ENCODE measurements at places on chromosomes 2 and 18.

DNA sequence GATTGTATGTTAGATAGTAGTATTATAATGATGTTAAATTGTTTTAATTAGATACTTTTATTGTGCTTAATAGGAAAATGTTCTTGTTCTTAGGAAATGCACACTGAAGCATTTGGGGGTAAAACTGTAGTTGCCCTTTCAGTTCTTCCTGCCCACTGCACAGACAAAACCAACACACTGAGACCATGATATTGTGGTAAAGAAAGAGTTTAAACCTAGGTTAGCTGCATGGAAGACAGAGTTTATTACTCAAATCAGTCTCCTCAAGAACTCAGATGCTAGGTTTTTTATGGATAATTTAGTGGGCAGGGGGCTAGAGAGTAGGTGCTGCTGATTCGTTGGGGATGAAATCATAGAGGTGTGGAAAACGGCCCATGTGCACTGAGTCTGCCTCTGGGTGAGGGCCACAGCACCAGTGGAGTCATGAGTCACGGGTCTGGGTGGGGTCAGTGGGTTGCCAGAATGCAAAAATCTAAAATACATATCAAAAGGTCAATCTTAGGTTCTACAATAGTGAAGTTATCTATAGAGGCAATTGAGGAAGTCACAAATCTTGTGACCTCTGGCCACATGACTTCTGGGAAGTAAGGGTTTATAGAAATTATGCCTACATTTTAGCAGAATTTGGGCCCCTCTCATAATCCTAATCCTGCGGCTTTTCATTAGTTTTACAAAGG, 283.4 kb upstream of the FBXO11 start:
- DNase-seq: no peak

- DNase-seq: no peak
Observed at GRCh38 chr2:171719660-171720059, 32.4 kb downstream of the DYNC1I2 start.

DNA sequence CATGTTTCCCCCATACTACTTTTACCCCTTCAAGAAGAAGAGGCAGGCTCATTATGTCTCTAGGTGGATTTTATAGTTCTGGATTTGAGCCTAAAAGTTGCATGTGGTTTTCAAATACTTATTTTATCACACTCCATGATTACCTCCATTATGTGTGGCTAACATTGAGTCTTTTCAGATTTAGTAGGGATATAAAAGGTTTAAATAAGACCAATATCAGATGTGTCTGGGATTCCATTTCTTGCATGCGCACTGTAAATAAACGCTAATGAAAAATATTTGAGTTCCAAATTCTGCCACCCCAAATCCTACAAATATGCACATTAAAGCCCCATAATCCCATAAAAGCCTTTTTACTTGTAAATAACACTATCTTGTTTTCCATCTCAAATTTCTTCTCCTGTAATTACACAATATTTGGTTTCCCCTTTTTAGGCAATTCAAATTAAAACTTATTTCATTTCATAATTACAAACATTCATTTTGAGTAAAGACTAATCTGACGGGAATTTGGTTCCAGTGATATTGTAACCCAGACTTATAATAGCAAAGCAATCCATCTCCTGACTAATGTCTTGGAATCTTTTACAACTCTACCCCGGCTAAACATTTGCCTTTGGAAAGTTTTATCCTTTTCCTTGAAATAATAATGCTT, 600.0 kb downstream of the SLC4A3 start:
- DNase-seq: no peak

DNA sequence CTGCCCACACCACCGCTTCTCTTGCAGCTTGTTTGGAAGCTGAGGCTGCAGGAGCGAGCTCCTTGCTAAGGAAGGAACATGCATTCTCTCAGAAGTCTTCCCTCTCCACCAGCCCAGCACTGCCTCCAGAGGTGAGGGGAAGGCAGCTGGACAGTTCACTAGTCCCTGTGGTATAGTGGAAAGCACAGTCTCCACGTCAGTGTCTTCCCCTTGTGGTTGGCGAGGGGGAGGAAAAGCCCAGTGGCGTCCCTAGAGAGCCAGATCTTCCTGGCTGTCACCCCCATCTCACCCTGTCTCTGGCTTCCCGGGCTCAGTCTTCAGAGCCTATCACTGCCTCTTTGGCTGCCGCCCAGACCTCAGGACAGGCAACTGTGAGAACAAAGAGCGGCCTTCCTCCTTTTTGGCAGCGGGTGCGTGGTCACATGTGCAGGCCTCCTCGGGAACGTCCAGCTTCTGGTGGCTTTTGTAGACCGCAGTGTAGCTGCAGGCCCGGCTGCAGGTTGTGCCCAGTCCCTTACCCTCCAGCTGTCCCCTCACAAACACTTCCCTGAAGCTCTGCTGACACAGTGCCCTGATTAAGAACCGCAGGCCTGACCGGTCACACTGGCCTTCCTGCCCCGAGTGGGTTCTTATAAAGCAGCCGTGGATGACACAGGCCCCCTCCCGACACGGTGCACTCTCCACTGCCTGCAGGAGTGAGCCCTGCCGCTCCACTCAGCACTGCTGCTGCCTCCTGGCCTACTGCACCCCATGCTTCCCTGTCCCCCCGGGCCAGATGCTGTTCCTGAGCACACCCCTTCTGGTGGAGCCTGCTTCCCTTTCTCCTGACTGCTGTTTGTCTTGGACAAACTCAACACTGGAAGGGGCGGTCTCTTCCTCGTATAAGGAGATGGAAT, 90.9 kb downstream of the RNF144A start:
- DNase-seq: no peak

DNA sequence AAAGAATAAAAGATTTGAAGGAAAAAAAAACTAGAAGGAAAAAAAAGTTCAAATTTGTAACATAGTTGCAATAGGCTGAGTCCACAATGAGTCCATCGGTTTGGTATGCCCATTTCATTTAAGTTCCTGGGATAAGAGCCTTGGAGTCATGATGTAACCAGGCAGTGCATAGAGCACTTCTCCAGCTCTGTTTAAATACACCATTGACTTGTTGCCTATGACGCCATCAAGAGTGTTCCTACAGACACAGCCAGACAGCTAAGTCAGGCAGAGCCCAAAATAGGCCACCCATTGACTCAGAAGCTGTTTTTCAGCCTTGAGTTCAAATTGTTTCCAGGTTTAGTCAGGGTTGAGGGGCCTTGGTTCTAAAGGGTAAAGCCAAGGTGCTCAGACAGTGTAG, 44.9 kb downstream of the SOCS6 start:
- DNase-seq: no peak

DNA sequence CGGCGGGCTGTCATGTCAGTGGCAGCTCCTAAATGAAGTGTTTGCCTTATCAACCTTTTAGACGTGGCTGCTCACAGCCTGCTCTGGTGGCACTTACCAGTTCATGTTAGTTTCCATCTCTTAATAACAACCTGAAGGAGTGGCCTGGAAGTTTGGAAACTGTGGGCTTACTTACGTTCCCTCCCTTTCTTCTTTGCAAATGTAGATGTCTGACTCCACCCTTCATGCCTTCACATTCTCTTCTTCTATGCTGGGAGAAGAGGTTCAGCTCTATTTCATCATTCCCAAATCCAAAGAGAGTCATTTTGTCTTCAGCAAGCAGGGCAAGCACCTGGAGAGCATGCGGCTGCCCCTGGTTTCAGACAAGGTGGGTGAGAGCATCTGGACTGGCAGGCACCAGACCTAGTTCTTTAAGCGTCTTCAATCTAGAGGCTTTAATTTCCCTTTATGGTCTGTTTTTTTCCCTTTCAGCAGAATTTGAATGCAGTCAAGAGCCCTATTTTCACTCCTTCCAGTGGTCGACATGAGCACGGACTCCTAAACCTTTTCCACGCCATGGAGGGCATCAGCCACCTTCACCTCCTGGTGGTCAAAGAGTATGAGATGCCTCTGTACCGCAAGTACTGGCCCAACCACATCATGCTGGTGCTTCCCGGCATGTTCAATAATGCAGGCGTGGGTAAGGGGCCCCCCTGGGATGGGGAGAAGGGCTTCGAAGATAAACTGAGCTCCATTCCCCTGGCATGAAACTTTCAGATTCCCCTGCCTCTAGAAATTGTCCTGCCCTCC, 92.4 kb downstream of the ESCO1 start:
- no peak for DNase-seq

GRCh38 chr2:8571301-8571791, 110.5 kb upstream of the ID2 start:
- DNase-seq: no peak

- DNase-seq: no peak
Observed at GRCh38 chr18:8081267-8081666, 514.2 kb downstream of the PTPRM start.

DNA sequence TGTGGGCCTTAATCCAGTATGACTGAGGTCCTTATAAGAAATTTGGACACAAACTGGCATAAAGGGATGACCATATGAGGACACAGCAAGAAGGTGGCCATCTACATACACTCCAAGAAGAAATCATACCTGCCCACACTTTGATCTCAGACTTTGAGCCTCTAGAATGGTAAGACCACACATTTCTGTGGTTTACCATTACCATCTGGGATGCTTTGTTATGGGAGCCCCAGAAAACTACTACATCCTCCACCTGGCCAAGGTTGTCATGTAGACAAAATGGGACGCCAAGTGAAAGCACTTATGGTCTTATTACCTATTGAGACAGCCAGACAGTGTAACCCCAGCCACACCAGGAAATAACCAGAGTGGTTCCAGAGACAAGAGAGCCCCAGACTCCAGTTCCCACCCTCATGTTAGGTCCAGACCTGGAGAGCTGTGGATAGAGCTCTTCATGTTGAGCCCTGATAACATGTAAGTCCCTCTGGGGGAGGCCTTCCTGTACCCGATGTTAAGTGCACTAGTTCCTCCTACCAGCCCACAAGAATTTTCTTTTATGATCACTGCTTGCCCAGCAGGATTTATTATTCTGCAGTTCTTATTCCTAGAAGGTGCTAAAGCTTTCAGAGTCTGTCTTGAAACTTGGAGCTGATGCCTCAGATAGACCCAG, 4.6 kb upstream of the ADD2 start:
- no peak for DNase-seq

DNA sequence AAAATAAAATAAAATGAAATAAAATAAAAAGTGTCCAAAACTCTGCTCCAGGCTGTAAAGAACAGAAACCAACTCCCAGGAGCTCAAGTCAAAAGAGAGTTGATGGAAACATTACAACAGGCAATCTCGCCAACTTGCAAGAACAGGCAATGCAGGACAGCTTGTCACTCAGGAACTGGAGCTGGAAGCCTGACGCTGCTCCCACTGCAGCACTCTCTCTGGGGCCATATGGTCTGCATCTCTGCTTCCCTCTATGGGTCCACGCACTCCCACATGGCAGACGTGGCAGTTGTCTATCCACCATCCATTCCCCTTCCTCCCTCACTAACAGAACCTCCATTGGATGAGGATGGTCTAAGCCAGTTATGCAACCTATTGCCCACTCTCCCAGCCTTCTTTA, 23.3 kb upstream of the ARPC2 start:
- DNase-seq: no peak

- DNase-seq: no peak
Observed at GRCh38 chr18:10060469-10060782, 146.6 kb downstream of the VAPA start.

- no peak for DNase-seq
Observed at GRCh38 chr2:109372614-109373013, 241.2 kb downstream of the SEPTIN10 start.

DNA sequence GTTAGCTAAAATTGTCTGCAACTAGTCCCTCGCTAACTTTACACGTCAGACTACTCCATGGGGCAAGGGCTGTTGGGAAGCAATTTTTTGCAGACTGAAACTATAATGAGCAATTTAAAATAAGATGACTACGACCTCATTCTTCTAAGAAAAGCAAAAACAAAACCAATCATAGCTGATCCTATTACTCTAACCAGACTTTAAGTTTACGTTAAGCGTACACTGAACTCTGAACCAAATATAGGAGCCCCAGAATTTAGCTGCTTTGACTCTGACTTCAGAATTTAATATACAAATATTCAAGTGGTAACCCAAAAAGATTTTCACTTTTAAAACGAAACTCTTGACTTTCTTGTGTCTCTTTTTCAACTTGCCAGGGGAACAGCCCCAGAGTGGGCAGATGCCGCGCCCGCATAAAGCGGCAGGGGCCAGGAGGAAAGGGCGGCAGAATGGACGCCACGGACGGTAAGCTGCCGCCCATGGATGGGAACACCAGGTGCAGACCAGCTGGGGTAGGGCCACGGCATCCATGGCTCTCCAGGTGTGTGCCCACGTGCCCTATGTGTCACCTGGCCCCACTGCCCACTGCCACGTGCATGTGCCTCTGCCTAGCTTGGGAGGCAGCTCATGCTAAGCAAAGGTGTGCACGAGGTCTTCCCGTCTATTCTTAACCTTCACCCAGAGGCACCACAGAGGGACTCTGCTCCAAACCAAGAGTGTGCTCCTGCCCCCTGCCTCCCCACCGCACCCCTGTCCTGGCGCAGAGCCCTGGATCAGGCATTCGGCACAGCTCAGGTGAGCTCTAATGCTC, 217.6 kb downstream of the HDAC4 start:
- DNase-seq: no peak

GRCh38 chr18:28158083-28158581, 18.8 kb downstream of the CDH2 start:
- no peak for DNase-seq

- DNase-seq: no peak
Observed at GRCh38 chr18:52395146-52395852, 55.3 kb downstream of the DCC start.

DNA sequence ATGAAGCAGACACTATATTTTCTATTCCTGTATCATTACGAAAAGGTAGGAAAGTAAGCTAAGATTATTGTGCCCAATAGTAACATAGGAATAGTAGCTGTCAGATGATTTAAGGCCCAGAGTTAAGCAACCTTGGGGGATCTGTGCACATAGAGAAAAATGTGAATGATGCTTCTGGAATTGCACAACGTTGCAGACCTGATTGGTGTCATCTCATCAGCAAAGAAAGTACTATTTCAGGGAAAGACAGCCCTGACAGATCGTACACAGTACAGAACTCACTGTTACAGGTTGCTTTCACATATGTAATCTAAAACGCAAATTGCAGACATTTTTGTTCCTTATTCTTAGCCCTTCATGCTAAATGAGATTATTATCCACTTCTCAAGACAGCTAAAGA, 535.9 kb downstream of the TRIB2 start:
- no peak for DNase-seq

- no peak for DNase-seq
Observed at GRCh38 chr2:143384111-143384510, 254.9 kb downstream of the ARHGAP15 start.

DNA sequence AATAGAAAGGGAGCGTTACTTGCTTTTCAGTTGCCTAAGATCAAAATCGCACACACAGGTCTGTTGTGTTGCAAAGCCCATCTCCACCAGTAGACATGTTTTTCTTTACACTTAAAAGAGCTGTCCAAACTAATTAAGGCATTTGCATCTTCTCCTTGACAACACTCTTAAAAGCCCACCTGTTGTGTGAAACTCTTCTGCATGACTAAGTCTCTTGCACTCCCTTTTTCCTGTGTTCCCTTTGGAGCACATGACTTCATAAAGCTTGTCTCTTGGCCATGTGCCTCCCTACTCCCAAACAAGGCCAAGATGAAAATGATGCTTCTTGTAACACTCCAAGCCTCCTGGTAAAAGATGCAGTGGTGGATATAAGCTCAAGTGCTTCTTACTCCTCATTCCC, 26.1 kb downstream of the PID1 start:
- no peak for DNase-seq

GRCh38 chr2:1746174-1747064, 2.1 kb upstream of the PXDN start:
- DNase-seq: no peak

- DNase-seq: no peak
Observed at GRCh38 chr2:108154366-108155061, 85.3 kb upstream of the SULT1C3 start.

Data from activated CD4-positive, alpha-beta T cell treated with anti-CD3 and anti-CD28 coated beads for 24 hours (primary cell).